ENCODE measurements at places on chromosomes 16 and 17.

GRCh38 chr17:74803388-74803930 lies 27.3 kb upstream of the NAT9 start:
- H3K27ac ChIP-seq: no peak overlapping the region
- no peak for DNase-seq
- H3K4me3 ChIP-seq: no peak overlapping the region
- H3K36me3 ChIP-seq: peaks cover 73% of the 10 kb centered on the region
- no peaks in the 10 kb centered on the region for H3K27me3 ChIP-seq
- no peaks in the 10 kb centered on the region for H3K4me1 ChIP-seq

DNA sequence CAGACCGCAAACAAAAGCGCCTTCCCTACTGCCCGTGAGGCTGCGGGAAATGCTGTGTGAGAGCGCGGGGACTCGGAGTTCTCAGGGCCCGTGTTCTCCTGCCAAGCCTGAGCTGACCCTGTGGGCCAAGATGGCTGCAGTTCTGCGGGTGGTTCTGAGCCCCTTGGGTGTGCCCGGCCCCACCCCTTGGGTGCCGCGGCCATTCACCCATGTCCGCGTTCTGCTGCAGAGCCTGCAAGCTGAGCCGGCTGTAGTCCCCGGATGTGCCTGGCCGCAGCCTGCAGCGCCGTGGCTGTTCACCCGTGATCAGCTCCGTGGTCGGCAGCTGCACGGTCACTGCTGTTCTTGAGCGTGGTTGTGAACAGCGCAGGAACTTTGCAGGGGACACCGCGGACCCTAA lies 20.0 kb downstream of the ACSF3 start:
- H3K4me3 ChIP-seq: peak overlapping the region; percentile 65
- no peaks in the 10 kb centered on the region for H3K27me3 ChIP-seq
- peaks cover 42% of the 10 kb centered on the region for H3K4me1 ChIP-seq
- peak overlapping the region; percentile 93 for H3K27ac ChIP-seq
- peaks cover 58% of the 10 kb centered on the region for H3K36me3 ChIP-seq

DNA sequence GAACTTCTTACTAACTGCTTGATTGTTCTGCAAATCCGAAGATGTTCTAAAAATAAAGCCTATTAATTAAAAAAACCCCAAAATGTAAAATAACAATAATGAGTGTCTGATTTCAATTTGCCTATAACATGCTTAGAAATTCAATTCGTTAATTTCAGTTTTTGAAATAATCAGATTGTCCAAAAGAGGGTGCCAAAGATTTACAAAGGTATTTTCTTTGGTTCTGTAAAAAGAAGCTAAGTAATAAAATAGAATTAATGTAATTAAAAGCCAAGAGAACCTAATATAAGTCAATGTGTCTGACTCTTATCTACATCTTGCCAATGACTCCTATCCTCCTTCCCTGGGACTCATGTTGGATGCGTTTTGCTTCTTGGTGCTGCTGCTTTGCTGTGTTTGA lies 75.0 kb upstream of the CPHXL start:
- DNase-seq: no peak
- no peaks in the 10 kb centered on the region for H3K4me1 ChIP-seq
- H3K36me3 ChIP-seq: no peaks in the 10 kb centered on the region
- peaks cover 28% of the 10 kb centered on the region for H3K27me3 ChIP-seq
- no peak overlapping the region for H3K4me3 ChIP-seq

- H3K27ac ChIP-seq: no peak overlapping the region
- H3K4me1 ChIP-seq: no peaks in the 10 kb centered on the region
- peaks cover 10% of the 10 kb centered on the region for H3K27me3 ChIP-seq
- no peaks in the 10 kb centered on the region for H3K36me3 ChIP-seq
- H3K4me3 ChIP-seq: no peak overlapping the region
Observed at GRCh38 chr16:25951999-25952398, 260.2 kb downstream of the HS3ST4 start.

DNA sequence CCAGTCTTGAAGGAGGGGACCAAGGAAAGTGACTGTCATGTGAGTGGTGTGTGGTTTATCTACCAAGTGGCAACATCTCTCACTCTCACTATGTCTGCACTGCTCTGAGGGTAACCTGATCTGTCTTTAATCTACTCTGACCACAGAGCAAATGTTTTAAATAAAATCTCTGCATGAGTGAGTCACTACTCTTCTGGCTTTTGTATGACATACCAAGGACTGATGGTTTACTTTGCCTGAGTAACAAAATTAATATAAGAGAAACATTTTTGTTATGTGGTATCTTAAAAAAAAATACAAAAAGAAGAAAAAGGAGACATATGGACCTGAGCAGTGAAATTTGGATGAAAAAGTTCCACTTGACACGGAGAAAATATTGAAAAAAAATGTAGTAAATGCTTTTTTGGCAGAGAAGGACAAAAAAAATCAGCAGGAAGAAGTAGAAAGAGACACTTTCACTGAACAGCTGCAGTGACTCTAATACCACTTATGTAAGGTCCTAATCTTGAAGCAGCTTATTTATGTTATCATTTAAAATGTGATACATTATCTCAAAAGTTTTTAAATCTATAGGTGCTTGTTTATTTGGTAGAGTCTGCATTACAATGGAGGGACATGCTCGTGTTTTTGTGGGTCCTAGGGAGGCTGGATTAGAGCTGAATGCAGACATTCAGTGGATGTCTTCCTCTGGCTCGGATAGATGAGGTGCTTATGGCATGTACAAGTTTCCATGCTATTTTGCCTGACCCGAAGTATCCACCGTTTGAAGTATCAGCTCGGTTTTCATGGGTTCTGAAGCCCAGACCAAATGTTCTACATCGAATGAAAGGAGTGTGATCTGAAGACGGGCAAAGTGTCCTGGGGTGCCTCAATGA lies 240.7 kb downstream of the MAP2K6 start:
- H3K36me3 ChIP-seq: no peaks in the 10 kb centered on the region
- no peak overlapping the region for H3K4me3 ChIP-seq
- peaks cover 3% of the 10 kb centered on the region for H3K27me3 ChIP-seq
- H3K4me1 ChIP-seq: peaks cover 2% of the 10 kb centered on the region
- DNase-seq: no peak

DNA sequence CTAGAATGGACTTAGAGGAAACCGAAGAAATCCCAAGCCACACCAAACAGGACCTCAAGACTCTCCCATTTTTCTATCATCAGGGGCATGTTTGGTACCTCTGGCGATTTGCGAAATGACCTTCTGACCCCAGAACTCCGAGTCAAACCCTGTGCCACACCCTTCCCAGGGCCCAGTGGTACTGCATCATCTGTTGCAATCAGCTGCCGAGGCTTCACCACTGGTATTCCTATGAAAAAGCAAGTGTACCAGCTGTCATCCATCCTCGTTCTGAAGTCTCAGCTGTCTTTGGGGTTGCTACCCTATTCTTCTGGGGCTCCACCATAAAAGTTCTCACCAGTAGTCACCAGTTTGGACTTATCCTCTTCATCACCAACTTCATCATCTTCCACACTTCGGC lies 2.3 kb upstream of the RSKR start:
- no peaks in the 10 kb centered on the region for H3K27me3 ChIP-seq
- no peak overlapping the region for H3K4me3 ChIP-seq
- H3K36me3 ChIP-seq: peaks cover 98% of the 10 kb centered on the region
- peak overlapping the region; percentile 53 for H3K27ac ChIP-seq
- no peaks in the 10 kb centered on the region for H3K4me1 ChIP-seq

DNA sequence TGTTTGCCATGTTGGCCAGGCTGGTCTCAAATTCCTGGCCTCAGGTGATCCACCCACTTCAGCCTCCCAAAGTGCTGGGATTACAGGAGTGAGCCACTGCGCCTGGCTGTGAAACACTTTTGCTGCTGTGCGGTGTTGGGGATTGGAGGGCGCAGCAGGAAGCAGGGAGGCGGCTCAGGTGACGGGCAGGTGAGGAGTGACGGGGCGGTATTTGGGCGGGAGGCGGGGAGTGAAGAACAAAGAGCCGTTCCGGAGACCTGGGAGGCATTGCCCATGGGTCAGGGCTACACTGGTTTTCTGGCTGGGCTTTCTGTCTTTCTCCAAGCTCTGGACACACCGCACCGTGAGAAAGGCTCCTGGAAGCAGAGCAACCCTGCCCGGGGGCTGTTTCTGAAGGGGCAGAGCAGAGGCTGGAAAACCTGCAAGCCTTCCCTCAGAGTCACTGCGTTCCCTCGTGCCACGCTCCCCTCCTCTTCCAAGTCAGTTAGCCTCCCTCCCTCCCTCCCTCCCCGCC lies 22.1 kb downstream of the CRISPLD2 start:
- no peaks in the 10 kb centered on the region for H3K36me3 ChIP-seq
- DNase-seq: no peak
- H3K4me1 ChIP-seq: peaks cover 2% of the 10 kb centered on the region
- H3K4me3 ChIP-seq: no peak overlapping the region

- no peaks in the 10 kb centered on the region for H3K27me3 ChIP-seq
- no peaks in the 10 kb centered on the region for H3K4me1 ChIP-seq
- no peak overlapping the region for H3K4me3 ChIP-seq
Observed at GRCh38 chr16:76835339-76835738, 355.7 kb upstream of the MON1B start.

- H3K27ac ChIP-seq: peak overlapping the region; percentile 20
- no peak overlapping the region for H3K4me3 ChIP-seq
- H3K27me3 ChIP-seq: no peaks in the 10 kb centered on the region
- DNase-seq: no peak
- H3K36me3 ChIP-seq: peaks cover 45% of the 10 kb centered on the region
Observed at GRCh38 chr17:82878527-82878926, 38.7 kb upstream of the ZNF750 start.

DNA sequence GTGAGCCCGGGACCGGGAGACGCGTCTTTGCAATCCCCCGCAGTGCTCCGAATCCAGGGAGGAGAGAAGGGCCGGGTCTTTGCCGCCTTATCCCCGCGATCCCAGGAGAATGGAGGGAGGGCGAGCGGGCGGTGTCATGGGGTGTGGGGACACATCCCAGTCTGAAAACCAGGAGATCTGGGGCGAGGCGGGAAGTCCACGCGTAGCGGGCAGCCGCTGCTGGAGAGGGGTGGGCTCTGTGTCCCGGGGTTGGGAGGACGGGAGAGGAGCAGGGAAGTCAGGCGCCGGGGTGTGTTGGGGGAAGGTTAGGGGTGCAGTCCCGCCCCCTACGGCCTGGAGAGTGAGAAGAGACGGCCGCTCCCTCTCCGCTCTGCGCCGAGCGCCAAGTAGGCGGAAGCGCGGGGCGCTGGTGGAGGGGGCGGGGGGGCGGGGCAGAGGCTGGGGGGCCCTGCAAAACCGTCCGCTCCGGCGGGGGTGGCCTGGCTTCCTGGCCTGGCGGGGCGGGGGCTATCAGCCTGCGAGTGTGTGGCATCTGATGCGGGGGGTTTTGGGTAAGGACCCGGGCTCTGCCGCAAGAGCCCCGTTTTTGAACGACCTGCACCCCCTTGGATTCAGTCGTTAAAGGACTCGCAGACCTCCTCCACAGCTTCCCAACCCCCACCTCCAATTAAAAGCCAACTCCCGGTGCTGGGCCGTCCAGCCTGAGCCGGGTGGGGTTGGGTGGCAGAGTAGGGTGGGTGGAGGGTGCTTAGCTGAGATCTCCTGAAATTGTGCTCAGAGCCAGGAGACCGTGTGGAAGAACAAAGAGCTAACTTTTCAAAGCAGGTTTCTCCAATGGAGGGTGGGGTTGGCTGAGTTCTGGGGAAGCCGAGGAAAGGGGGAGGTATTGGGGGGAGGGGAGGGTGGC lies 654 bp downstream of the LASP1 start:
- peaks cover 61% of the 10 kb centered on the region for H3K4me1 ChIP-seq
- no peaks in the 10 kb centered on the region for H3K27me3 ChIP-seq
- peaks cover 36% of the 10 kb centered on the region for H3K36me3 ChIP-seq
- peak; percentile 79 for DNase-seq

DNA sequence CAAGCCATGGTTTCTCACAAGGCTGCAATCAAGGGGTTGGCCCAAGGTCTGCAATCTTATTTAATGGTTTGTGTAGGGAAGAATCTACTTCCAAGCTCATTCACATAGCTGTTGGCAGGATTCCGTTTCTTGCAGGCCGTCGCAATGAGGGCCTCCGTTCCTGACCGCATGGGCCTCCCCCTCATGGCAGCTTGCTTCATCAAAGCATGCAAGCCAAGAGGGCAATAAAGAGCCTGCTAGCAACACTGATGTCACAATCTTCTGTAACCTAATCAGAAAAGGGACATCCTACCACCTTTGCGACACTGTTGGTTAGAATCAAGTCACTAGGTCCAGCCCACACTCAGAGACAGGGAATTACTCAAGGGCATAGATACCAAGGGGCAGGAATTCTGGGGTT lies 95.5 kb downstream of the CCT6B start:
- H3K27me3 ChIP-seq: peaks cover 2% of the 10 kb centered on the region
- H3K36me3 ChIP-seq: no peaks in the 10 kb centered on the region
- H3K27ac ChIP-seq: no peak overlapping the region
- peaks cover 12% of the 10 kb centered on the region for H3K4me1 ChIP-seq

DNA sequence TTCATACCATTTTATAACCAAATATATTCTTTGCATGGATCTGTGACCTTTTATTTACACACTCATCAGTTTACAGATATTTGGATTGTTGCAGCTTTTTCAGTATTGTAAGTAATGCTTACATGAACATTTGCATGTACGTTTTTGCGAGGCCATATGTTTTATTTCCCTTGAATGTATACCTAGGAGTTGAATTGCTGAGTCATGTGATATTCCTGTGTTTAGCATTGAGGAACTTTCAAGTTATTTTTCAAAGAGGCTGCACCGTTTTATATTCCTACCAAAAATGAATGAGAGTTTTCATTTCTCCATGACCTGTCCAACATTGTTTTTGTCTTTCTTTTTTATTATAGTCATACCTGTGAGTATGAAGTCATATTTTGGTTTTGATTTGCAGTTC lies 392.1 kb downstream of the CNTNAP4 start:
- H3K36me3 ChIP-seq: no peaks in the 10 kb centered on the region
- no peak for DNase-seq
- no peaks in the 10 kb centered on the region for H3K4me1 ChIP-seq
- no peaks in the 10 kb centered on the region for H3K27me3 ChIP-seq
- no peak overlapping the region for H3K27ac ChIP-seq

DNA sequence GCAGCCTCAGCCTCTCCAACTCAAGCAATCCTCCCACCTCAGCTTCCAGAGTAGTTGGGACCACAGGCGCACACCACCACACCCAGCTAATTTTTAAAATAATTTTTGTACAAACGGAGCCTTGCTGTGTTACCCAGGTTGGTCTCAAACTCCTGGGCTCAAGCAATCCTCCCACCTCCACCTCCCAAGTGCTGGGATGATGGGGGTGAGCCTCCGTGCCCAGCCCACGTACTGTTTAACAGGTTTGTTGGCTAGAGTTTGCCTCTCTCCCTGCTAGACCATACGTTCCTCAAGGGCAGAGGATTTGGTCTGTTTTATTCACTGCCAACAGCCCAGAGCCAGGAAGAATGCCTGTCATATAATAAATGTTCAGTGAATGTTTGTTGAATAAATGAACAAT lies 26.6 kb downstream of the SOCS1 start:
- H3K4me1 ChIP-seq: peaks cover 90% of the 10 kb centered on the region
- H3K36me3 ChIP-seq: no peaks in the 10 kb centered on the region
- no peaks in the 10 kb centered on the region for H3K27me3 ChIP-seq
- H3K4me3 ChIP-seq: no peak overlapping the region

DNA sequence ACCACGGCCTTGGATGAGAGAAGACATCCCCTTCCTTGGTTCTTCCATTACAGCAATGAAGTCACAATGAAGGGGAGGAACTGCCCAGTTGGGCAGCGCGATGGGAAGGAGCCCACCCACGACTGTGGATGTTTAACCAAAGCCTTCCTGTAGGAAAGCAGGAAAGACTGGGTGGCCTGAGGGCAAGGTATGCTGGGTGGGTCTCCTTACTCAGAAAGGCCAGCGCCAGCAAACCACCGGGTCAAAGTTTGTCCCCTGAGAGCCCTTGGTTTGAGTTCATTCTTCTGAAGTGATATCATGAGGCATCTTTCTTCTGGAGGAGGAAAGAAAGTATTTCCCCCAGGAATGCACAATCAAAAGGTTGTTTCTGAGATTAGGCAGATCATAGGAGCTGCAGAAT lies 105.2 kb downstream of the C16orf95 start:
- DNase-seq: no peak
- H3K4me3 ChIP-seq: no peak overlapping the region
- H3K27ac ChIP-seq: no peak overlapping the region
- no peaks in the 10 kb centered on the region for H3K4me1 ChIP-seq

GRCh38 chr17:81033535-81034167 lies 1.3 kb upstream of the BAIAP2 start:
- H3K4me1 ChIP-seq: peaks cover 28% of the 10 kb centered on the region
- peak overlapping the region; percentile 68 for H3K4me3 ChIP-seq
- H3K36me3 ChIP-seq: peaks cover 3% of the 10 kb centered on the region
- no peak for DNase-seq
